ENCODE measurements at places on chromosomes 7 and 10.

GRCh38 chr7:32222251-32222900, 152.2 kb upstream of the PDE1C start:
- DNase-seq, result no peak

GRCh38 chr10:1149793-1150637, 93.8 kb downstream of the WDR37 start:
- DNase-seq, result no peak

DNA sequence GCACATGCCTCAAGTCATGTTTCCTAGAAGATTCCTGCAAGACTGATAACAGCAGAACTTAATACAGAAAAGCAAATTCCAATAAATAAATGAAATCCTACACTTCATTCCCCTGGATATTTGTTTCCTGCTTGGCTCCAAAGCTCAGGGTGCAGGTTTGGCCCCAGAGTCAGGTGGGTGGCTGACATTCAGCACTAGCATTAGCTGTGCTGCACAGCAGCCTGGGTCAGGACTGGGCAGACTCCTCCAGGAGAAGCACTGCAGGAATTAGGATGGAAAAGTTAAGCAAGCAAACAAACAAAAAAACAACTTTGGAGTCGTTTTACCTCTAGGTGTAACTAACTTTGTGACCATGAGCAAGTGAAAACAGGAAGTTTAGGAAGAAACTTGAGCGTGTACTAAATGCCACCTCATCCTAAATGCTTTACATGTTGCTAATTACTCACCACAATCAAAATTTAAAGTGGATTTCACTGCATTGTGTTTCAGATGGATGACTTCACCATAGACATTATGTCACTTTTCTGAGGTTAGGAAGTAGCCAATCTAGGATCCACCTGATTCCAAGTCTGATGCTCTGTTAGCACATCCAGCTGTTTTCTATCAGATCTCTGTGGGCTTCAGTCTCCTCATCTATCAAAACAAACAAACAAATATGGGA, 239.4 kb downstream of the C7orf25 start:
- DNase-seq, result no peak

DNA sequence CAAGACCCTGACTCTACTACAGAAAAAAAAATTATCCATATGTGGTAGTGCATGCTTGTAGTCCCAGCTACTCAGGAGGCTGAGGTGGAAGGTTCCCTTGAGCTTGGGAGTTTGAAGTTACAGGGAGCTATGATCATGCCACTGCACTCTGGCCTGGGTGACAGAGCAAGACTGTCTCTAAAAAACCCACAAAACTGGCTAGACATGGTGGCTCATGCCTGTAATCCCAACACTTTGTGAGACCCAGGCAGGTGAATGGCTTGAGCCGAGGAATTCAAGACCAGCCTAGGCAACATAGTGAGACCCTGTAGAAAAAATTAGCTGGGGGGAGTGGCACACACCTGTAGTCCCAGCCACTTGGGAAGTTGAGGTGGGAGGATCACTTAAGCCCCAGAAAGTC, 32.9 kb upstream of the CHST3 start:
- DNase-seq, result no peak

GRCh38 chr10:102998399-102998907, 80.4 kb downstream of the CNNM2 start:
- no peak for DNase-seq

GRCh38 chr10:58436071-58436470, 50.9 kb downstream of the TFAM start:
- DNase-seq, result no peak

Measured in activated CD4-positive, CD25-positive, alpha-beta regulatory T cell (primary cell).